ENCODE measurements at places on chromosomes 7 and 10.

DNA sequence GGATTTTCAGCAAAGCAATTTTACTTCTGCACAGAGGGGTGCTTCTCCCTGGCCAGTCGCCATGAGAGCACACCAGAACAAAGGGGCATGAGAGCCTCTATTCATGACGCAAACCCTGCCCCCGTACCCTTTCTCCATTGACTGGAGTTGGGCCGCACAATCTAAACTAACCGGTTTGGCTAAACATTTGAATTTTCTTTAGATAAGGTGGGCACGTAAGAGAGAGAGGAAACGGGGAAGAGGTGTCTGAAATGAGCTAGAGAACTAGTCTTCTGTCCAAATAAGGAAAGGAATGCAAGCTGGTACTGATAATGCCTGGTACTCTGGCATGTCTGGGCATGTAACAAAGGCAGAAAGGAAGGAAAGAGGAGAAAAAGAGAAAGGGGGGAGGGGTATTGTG is 13.2 kb upstream of the SCIN start:
- DNase-seq = no peak

DNA sequence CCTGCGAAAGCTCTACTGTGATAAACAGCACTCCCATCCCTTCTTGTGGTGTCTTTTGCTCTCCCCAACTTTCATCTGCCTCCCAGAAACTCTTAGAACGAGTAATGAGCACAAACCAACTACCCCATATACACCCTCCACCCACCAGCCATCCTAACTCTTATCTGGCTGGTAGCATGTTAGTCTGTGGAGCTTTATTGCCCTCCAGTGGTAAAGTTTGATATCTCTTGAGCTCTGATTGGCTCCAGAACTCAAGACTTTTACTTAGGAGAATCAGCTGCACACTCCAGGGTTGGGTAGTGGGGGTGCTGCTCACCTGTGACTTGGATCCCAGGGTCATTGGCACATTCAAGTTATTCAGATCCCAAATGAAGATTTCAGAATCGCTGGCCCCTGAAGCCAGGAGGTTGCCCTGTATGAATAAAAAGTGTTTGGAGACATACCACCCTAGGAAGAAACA is 10.9 kb downstream of the SEC31B start:
- peak; percentile 61 for DNase-seq

GRCh38 chr10:27100813-27101347 is 586 bp upstream of the ANKRD26 start:
- no peak for DNase-seq

DNA sequence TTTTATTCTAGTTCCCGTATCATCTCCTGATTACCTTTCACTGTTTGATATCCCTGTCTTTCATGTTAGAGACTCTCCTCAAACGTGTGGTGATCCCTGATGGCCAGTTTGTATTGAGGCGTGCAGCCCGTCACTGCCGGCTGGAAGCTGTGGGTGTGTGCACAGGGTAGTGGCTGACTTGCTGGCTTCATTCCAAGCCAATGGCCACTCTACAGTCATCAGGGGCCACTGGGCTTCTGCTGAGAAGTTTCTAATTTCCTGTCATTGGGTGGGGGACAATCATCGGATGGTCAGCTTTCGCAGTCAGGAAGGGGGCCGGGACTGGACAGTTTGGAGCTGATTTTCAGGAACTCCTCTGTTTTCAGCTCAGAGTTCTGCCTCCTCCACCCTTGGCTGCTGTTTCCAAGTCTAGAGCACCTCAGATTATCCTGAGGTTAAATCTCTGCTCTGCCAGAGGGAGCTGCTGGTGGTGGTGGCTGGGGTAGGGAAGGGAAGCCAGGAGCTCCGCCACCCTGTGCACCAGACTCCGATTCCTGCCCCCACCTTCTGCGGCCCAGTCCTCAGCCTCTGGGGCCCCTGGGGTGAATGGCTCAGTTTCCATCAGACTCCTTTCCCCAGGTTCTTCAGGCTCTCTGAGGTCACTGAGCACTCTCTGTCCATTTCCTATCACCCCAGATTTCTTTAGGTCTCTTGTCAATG is 34.9 kb downstream of the BAIAP2L1 start:
- no peak for DNase-seq

Data from fibroblast of villous mesenchyme (primary cell).